ENCODE measurements at places on chromosomes 7 and 10.

GRCh38 chr10:94493463-94493862 is 52.1 kb upstream of the HELLS start:
- DNase-seq: no peak

DNA sequence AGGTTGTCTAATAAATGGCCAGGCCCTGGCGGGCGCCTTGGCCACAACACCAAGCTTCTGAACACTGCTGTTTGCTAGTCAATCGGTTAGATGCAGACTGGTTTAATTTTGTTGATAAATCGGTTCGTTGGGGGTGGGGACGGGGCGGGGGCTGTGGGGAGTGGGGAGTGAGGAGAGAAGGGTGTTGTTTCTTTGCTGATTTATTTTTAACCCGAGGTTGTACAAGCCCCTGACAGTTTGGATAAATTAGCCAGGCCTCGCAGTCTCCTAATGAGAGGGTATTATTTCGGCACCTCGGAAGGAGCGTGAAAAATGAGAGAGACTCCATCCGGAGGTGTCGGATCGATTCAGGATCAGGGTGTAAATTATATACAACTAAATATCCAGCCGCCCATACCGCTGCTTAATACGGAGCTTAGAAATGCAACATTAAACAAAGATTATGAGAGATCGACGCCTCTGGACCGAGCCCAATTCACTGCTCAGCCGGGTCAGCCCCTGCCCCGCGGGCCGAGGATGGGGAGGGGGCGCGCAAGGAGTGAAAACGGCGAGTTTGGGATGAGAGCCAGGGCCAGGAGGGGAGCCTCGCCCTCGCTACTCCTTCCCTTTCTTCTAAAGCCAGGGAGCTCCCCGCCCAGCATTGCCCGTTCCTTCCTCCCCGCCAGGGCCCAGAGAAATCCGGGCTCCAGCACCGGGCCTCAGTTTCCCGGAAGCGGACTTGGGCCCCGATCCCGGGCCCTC is 8.0 kb downstream of the UNCX start:
- no peak for DNase-seq

GRCh38 chr7:158259671-158260418 is 327.8 kb downstream of the PTPRN2 start:
- DNase-seq: no peak

- DNase-seq: no peak
Observed at GRCh38 chr7:36949711-36950600, 225.7 kb upstream of the AOAH start.

GRCh38 chr7:157444843-157445135 is 108.0 kb downstream of the DNAJB6 start:
- no peak for DNase-seq

DNA sequence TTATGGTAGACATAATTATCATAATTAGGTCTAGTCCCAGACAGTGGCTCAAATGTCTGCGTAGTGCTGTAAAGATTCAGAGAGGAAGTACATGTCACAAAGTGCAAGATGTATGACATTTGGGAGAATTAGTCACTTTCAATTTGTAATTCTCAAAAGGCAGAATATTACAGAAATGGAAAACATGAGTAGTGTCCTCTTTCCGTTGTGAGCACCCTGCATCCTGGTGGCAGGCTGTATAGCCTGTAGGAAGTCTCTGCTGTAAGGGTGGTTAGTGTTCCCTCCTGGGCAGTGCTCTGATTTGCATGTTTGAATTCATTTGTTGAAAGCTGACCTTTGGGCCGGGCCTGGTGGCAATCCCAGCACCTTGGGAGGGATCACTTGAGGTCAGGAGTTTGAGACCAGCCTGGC is 17.0 kb downstream of the CDK14 start:
- DNase-seq: no peak

GRCh38 chr10:112160834-112161233 is 22.7 kb downstream of the GPAM start:
- no peak for DNase-seq

DNA sequence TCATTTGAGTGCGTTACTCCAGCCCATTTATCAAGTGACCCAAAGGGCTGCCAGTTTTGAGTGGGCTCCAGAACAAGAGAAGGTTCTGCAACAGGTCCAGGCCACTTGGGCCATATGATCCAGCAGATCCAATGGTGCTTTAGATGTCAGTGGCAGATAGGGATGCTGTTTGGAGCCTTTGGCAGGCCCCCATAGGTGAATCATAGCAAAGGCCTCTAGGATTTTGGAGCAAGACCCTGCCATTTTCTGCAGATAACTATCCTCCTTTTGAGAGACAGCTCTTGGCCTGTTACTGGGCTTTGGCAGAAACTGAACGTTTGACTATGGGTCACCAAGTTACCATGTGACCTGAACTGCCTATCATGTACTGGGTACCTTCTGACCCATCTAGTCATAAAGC is 358.8 kb upstream of the SEMA3C start:
- DNase-seq: no peak

- no peak for DNase-seq
Observed at GRCh38 chr7:83451501-83452045, 197.4 kb downstream of the SEMA3E start.

- DNase-seq: no peak
Observed at GRCh38 chr7:106231856-106232490, 52.8 kb downstream of the NAMPT start.

GRCh38 chr10:4136121-4136520 is 351.1 kb upstream of the KLF6 start:
- DNase-seq: no peak

DNA sequence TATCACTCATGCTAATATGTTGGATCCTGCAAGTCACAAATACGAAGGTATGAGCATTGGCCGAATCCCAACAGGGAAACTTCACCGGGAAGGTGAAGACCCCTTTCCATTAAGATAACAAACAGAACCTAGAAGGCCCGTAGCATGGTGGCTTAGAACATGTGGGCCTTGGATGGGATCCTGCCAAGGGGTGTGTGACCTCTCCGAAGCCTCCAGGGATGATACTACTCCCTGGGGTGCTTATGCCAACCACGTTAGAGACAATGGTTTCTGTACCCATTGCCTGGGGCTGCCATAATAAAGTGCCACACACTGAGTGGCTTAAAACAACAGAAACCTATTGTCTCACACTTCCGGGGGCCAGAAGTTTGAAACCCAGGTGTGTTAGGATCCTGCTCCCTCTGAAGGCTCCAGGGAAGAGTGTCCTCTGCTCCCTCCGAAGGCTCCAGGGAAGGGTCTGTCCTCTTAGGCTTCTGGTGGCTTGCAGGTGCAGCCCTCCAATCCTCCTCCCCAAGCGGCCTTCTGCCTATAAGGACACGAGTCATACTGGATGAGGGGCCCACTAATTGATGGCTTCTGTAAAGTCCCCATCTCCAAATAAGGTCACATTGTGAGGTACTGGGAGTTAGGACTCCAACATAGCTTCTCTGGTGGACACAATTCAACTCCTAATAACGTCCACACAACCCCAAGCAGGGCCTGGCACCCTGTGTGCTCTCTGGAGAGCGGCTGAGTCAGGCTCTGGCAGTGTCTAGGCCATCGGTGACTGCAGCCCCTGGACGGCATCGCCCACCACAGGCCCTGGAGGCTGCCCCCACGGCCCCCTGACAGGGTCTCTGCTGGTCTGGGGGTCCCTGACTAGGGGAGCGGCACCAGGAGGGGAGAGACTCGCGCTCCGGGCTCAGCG is 992 bp upstream of the MGMT start:
- DNase-seq: no peak

GRCh38 chr7:135971366-135971725 is 5.8 kb downstream of the MTPN start:
- DNase-seq: no peak

GRCh38 chr7:14850039-14850438 is 52.5 kb downstream of the DGKB start:
- DNase-seq: peak; percentile 17

DNA sequence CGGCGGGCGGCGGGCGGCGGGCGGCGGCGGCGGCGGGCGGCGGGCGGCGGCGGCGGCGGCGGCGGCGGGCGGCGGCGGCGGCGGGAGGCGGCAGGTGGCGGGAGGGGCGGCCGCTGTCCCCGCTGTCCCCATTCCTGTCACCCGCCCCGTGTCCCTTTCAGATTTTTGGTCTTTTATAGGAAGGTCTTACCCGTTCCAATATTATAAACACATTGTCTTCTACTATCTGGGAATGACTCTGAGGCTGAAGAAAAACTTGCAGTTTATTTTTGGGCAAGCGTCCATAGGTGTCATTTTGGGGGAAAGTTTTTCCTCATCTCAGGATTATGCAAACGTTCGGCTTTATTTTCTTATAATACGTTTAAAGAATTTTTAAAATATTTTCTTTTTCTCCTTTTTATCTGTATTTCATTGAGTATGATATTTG is 578 bp downstream of the ZNF713 start:
- peak; percentile 3 for DNase-seq

DNA sequence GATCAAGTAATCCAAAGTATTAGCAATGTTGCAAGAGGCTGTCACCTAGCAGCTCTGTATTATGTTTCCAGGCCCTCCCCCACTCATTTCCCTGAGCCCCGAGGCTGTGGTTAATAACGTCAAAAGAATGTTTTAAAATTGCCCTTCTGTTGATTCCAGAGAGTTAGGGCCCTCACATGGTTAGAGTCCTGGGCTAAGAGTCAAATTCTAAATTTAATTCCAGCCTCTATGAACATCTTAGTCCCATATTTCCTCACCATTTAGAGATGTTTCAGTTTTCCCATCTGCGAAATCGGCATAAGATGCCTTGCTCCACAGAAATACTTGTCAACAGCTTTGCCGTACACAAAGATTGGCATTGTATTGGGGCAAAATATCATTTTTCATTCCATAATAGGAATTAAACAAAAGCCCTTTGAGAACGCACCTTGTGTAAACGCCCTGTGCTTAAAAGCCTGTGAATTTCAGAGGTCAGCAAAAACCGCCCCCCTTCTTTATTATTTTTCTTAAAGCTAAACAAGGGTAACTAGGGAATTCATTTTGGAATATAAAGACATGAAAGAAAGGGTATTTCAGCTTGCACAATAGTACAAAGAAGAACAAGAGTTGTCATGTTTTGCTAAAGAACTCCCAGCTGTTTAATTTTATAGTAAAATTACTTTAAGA is 135.8 kb downstream of the ARID5B start:
- DNase-seq: no peak

- peak; percentile 60 for DNase-seq
Observed at GRCh38 chr7:24979470-24979862, 512 bp downstream of the OSBPL3 start.

DNA sequence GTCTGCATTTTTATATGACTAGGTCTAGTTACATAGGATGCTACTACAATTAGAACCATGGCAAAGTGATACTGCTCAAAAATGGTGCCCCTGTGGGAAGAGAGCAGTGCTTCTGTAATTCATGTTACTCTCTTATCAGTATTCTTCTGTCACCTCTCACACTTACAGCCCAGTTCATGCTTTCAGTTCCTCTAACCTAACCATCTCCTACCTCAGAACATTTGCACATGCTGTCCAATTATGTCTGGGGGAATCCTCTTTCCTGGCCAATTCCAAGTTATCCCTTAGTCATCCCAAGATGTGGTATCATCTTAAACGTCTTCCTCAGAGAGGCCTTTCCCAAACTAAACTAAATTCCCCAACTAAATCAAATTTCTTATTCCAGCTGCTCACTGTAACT is 190.2 kb downstream of the RELN start:
- DNase-seq: no peak

- no peak for DNase-seq
Observed at GRCh38 chr10:130025326-130025725, 61.3 kb upstream of the EBF3 start.

DNA sequence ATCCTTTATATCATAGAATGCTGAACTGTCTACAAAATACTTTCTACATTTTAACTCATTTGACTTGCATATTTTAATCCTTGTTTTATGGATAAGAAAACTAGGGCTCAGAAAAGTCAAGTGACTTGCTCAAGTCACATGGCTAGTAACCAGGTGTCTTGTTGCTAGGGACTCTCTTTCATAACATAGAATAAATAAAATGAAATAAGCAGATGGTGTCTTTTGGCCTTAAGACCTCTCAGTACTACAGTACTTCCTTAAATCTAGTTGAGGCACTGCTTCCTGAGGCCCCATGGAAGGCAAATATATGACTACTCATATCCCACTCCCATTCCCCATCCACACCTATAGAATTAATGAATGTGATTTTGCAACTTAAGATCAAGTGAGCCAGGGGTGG is 87.9 kb downstream of the CDK6 start:
- peak; percentile 56 for DNase-seq

- no peak for DNase-seq
Observed at GRCh38 chr10:125423569-125423968, 259.4 kb downstream of the TEX36 start.

Data from SW 1271 (cell line).